T-cell (primary cell): ENCODE measurements at places on chromosomes 2 and 18.

- DNase-seq, result no peak
- no peak overlapping the region for H3K27ac ChIP-seq
- H3K4me3 ChIP-seq, result no peak overlapping the region
- H3K4me1 ChIP-seq, result no peaks in the 10 kb centered on the region
- H3K27me3 ChIP-seq, result no peaks in the 10 kb centered on the region
These were observed 2.7 kb upstream of the COL3A1 start for GRCh38 chr2:188971432-188971861.

DNA sequence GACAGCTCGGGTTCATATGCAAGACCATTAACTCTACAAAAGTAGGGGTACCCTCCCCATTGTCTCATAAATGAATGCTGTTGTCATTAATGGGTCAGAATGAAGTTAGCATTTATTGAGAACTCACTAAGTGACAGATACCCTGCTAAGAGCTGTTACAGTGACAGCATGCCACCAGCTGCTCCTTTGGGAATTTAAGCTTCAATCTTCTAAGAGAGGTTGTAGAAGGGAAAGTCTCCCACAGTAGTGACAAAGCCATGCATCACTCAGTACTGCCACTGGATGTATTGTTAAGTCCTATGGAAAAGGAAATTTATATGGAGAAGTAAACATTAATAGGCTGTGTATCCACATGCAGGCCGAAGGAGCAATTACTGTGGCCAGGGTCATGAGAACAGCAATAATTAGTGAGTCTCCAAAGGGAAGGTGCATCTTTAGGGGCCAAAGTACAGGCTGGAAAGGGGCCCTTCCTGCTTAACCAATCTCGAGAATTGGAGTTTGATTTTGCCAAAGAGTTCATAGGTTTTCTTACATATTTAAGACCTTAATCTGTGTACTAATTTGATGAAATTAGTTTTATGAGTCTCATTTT, 64.5 kb upstream of the FAM124B start:
- H3K4me3 ChIP-seq, result no peak overlapping the region
- DNase-seq, result no peak
- no peaks in the 10 kb centered on the region for H3K27me3 ChIP-seq
- H3K36me3 ChIP-seq, result no peaks in the 10 kb centered on the region

- H3K4me3 ChIP-seq, result no peak overlapping the region
- H3K4me1 ChIP-seq, result no peaks in the 10 kb centered on the region
- H3K36me3 ChIP-seq, result no peaks in the 10 kb centered on the region
These were observed 49.8 kb upstream of the AGPS start for GRCh38 chr2:177342736-177343135.

- H3K27ac ChIP-seq, result peak overlapping the region; percentile 6
- no peak for DNase-seq
- no peaks in the 10 kb centered on the region for H3K36me3 ChIP-seq
- no peaks in the 10 kb centered on the region for H3K27me3 ChIP-seq
These were observed 67.8 kb upstream of the EPAS1 start for GRCh38 chr2:46229134-46230063.

- no peak overlapping the region for H3K4me3 ChIP-seq
- no peaks in the 10 kb centered on the region for H3K4me1 ChIP-seq
- H3K27ac ChIP-seq, result no peak overlapping the region
- no peaks in the 10 kb centered on the region for H3K36me3 ChIP-seq
- DNase-seq, result no peak
These were observed 193.2 kb upstream of the TPO start for GRCh38 chr2:1219901-1220573.

GRCh38 chr2:174486563-174487107, at the start of gene GPR155:
TSS of gene GPR155 (minus strand) at chr2:174487029. CDS start at chr2:174481956, 5,073 bp downstream.
- H3K27me3 ChIP-seq, result no peaks in the 10 kb centered on the region
- H3K27ac ChIP-seq, result peak within 1 kb of the TSS; percentile 76
- H3K4me1 ChIP-seq, result peaks cover 34% of the 10 kb centered on the region
- H3K4me3 ChIP-seq, result peak within 1 kb of the TSS; percentile 88
- peaks cover 2% of the 10 kb centered on the region for H3K36me3 ChIP-seq
